ENCODE measurements at places on chromosomes 2 and 18.
A peak's percentile ranks its signal among the peaks of the same experiment; 100 is the strongest.

DNA sequence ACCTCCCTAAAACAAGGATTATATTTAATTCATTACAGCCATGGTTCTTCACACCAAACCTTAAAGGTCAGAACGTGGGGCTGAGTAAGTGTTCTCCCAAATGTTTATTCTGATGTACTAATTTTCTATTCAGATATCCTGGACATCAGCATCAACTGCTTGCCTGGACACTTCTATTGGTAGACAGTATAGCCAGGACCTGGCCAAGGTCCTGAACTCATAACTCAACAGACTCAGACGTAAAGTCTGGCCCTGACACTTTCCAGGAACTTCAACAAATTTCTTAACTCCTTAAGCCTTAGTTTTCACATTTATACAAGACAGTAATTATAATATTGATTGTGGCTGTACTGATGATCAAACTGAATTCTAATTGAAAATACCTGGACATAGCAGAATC lies 89.1 kb downstream of the AKAIN1 start:
- no peak for DNase-seq

GRCh38 chr2:73987109-73987947 lies 2.6 kb downstream of the TET3 start:
- DNase-seq, result peak; percentile 84

DNA sequence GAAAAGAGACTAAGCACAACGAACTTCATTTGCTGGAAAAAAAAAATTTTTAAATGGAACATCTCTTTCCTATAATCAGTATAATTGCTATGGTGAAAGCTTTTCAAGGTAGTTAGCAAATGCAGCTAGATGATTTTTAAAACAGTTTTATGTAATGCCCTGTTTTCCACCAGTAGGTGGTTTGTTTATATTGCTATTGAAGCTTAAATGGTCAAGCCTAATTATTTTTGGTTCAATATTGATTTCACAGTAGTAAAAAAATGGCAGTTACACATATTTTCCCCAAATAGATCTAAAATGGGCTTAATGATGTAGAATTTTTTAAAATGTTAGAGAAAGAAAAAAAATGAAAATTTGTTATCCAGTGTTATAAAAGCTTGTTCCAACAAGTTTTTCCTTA lies 70.2 kb downstream of the CDH19 start:
- no peak for DNase-seq

DNA sequence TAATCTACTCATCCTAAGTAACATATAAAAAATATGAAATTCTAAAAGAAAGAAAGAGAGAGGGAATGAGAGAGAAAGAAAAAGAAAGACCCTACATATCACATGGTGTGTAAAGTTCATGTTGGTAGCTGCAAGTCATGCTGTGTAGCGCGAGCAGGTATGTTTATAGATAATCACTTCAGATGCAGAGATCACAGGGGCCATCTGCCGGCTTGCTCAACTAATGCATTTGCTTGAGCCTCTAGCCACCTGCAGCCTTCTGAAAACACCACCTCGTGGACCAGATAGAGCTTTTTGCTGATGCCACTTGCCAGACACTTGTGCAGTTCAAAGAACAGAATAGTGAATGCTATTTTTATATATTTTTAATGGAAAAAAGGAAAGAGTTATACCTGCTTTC lies 37.6 kb downstream of the CDH7 start:
- DNase-seq, result peak; percentile 38

Data from posterior vena cava (tissue), 2 donors.